ENCODE measurements at places on chromosomes 16 and 17. TPM values are rescaled to one million over a fixed set of nuclear protein-coding genes. Genes with fewer than 3 reads are reported as not detected.

DNA sequence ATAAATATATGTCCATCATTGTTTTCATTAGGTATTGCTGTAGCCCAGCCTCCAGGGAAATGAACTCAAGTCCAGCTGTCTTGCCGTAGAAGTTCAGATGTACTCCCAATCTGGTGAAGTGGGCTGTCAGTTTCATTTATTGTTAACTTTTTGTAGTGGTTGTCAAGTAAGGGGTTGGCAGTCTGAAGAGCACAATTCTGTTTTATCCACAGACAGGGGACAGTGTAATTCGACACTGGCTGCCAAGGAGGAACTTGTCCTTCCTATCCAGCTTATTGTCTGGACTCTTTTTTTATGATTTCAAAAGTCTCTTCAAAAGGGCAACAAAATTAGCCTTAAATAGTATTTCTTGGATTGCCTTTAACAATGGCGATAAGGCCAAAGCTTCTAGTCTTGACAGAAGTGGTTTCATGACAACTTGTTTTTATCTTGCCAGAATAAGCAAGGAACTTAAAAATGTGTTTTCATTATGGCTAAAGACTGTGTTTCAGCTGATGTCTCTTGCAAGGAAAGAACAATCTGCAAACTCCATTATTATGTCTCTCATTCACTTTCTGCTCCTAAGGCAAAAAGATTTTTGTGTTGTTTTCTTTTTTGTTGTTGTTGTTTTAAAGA is 73.9 kb upstream of the TANC2 start:
- no peaks in the 10 kb centered on the region for H3K36me3 ChIP-seq
- H3K4me1 ChIP-seq: peaks cover 9% of the 10 kb centered on the region

PIMREG gene
- total RNA-seq: 10.0 TPM

DNA sequence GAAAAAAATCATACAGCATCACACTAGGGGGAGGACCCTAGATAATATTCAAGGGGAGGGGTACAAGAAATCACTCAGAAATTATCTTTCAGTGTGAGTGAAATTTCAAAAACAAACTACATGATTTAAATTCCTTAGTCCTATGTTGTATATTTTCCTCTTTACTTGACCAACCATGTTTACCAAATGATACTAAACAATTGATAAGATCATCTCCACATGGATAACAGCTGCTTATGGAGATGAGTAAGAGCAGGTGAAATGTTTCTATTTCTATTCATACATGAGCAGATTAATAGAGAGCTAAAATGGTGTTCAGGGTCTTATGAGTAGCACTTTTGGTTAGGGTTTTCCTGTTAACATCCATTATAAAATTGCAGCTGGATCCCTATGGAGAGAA is 7.3 kb upstream of the VAT1L start:
- no peaks in the 10 kb centered on the region for H3K36me3 ChIP-seq
- H3K27ac ChIP-seq: no peak overlapping the region
- H3K4me1 ChIP-seq: no peaks in the 10 kb centered on the region
- no peak for DNase-seq
- H3K4me3 ChIP-seq: no peak overlapping the region

GRCh38 chr17:73342541-73343167 is 30.9 kb upstream of the CDC42EP4 start:
- no peak for DNase-seq
- H3K36me3 ChIP-seq: no peaks in the 10 kb centered on the region
- H3K27ac ChIP-seq: no peak overlapping the region
- no peak overlapping the region for H3K4me3 ChIP-seq

ACSM2A gene
- total RNA-seq: not detected

GRCh38 chr16:25256695-25257469 is 763 bp downstream of the ZKSCAN2 start:
- peak overlapping the region; percentile 91 for H3K27ac ChIP-seq
- H3K27me3 ChIP-seq: no peaks in the 10 kb centered on the region
- peak; percentile 30 for DNase-seq
- peaks cover 59% of the 10 kb centered on the region for H3K4me1 ChIP-seq
- H3K4me3 ChIP-seq: peak overlapping the region; percentile 93

DNA sequence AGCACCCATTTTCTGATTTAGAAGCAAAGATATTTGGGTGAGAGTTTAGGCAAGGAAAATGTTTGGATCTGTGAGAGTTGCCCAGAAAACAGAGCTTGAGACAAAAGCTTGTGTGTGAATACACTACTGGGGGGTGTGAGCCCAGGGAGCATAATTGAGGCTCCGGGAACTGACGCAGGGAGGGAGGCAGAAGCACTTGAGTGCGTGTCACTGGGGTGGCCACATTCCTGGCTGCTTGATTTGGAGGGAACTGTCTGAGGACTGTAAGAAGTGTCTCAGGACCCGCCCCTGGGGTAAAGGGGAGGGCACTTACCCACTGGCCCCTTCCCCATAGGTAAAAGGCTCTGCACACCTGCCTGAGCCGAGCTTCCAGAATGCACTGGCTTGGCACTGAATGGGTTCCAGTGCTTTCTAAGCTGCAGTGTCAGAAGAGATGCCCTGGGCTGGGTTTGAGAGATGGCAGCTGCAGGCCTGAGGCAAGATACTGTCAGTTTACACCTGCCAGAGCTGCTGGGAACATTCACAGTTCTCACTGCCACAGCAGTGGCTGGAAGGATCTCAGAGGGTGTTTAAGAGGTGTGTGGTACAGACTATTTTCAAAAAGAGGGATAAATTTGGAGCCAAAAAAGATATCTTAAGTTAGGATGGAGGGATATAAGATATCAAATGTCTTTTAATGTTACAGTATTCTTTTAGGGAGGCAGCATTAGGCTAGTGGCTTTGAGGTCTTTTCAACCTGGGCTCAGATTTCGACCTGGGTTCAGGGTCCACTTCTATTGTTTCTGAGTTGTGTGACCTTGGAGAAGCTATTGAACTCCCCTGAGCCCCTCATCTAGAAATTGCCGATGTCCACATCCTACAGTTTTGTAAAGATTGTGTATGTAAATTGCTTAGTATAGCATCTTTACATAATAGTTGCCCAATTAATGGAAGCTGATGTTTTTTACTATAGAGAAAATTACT is 6.9 kb upstream of the TEX2 start:
- H3K36me3 ChIP-seq: no peaks in the 10 kb centered on the region
- peaks cover 24% of the 10 kb centered on the region for H3K4me1 ChIP-seq
- no peak for DNase-seq
- H3K27me3 ChIP-seq: no peaks in the 10 kb centered on the region

DNA sequence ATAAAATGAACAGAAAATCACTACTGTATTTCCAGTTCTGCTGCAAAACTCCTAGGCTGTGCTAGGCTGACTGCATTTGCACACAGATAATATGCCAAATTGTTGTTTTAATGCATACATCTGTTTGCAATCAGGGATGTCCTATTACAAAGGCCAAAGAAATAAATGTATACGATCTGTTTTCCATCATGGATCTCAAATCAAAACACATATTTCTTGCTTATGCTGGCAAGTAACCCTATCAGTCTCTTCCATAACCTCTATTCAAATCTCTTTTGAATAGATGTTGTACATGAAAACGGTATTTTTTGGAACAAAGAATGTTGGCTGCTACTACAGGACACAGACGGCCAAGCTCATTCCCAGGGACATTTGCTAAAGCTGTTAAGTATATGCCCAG is 56.6 kb downstream of the DUSP14 start:
- no peak overlapping the region for H3K27ac ChIP-seq
- no peak for DNase-seq
- H3K36me3 ChIP-seq: peaks cover 18% of the 10 kb centered on the region
- no peaks in the 10 kb centered on the region for H3K27me3 ChIP-seq

GRCh38 chr16:78437352-78437968 is 338.0 kb downstream of the WWOX start:
- peaks cover 15% of the 10 kb centered on the region for H3K36me3 ChIP-seq
- H3K4me3 ChIP-seq: no peak overlapping the region
- H3K4me1 ChIP-seq: no peaks in the 10 kb centered on the region

DNA sequence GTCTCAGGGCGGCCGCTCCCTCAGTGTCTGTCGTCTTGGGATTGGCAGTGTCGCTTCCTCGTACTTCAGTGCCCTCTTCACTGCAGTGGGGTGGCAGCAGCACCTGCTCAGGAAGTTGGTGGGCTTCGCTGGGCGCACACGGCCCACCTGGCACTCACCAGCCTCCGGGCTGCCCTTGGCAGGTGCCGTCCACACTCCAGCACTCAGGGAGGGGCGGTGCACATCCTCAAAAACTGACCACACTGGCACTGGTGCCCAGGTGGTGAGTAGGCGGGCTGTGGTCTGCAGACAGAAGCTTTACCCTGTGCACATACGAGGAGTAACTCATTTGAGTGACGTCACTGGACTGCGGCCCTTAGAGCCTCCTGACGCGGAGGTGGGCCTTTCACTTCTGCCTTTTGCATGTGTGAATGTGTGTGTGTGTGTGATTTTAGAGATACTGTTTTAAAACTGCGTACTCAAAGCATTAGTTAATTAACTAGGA is 94.6 kb downstream of the BANP start:
- H3K4me3 ChIP-seq: no peak overlapping the region
- H3K27ac ChIP-seq: no peak overlapping the region
- no peaks in the 10 kb centered on the region for H3K4me1 ChIP-seq
- peaks cover 23% of the 10 kb centered on the region for H3K36me3 ChIP-seq
- DNase-seq: no peak

Data from activated CD4-positive, alpha-beta T cell treated with anti-CD3 and anti-CD28 coated beads for 36 hours (primary cell).